Activated naive CD4-positive, alpha-beta T cell treated with anti-CD3 and anti-CD28 coated beads for 36 hours (primary cell): ENCODE measurements at places on chromosomes 13 and 19. TPM values are rescaled to one million over a fixed set of nuclear protein-coding genes. Genes with fewer than 3 reads are reported as not detected.
A peak's percentile ranks its signal among the peaks of the same experiment; 100 is the strongest.

DNA sequence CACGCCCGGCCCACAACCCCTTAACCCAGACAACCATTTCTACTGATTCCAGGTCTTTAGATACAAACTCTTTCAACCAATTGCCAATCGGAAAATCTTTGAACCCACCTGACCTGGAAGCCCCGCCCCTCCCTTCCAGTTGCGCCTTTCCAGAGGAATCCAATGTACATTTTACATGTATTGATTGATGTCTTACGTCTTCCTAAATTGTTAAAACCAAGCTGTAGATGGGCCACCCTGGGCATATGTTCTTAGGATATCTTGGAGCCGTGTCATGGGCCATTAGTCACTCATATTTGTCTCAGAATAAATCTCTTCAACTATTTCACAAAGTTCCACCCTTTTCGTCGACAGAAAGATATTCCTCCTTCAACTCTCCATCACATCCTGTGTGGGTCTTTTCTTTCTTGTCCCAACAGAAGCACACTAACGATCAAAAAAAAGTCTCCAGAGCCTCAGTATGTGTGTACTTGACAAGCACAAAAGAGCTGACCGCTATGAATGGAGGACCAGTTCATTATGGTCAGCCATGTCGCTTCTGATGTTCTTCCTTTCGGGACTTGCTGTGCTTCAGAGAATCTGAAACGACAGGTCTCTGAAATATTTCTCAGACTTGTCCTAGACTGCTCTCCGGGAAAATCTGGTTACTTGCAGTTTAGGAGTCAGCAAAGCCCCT, 601 bp upstream of the ZNF749 start:
- H3K4me3 ChIP-seq: peak overlapping the region; percentile 93
- no peaks in the 10 kb centered on the region for H3K27me3 ChIP-seq
- peaks cover 26% of the 10 kb centered on the region for H3K4me1 ChIP-seq
- H3K36me3 ChIP-seq: peaks cover 37% of the 10 kb centered on the region
- peak overlapping the region; percentile 70 for H3K27ac ChIP-seq
- no peak for DNase-seq

GRCh38 chr19:41427647-41428480, 690 bp upstream of the B3GNT8 start:
- H3K27me3 ChIP-seq: no peaks in the 10 kb centered on the region
- peak overlapping the region; percentile 65 for H3K4me3 ChIP-seq
- peaks cover 23% of the 10 kb centered on the region for H3K4me1 ChIP-seq

- peaks cover 32% of the 10 kb centered on the region for H3K4me1 ChIP-seq
- DNase-seq: no peak
- H3K4me3 ChIP-seq: no peak overlapping the region
- no peaks in the 10 kb centered on the region for H3K36me3 ChIP-seq
Measured at GRCh38 chr13:23744315-23744714, 144.9 kb downstream of the MIPEP start.

DNA sequence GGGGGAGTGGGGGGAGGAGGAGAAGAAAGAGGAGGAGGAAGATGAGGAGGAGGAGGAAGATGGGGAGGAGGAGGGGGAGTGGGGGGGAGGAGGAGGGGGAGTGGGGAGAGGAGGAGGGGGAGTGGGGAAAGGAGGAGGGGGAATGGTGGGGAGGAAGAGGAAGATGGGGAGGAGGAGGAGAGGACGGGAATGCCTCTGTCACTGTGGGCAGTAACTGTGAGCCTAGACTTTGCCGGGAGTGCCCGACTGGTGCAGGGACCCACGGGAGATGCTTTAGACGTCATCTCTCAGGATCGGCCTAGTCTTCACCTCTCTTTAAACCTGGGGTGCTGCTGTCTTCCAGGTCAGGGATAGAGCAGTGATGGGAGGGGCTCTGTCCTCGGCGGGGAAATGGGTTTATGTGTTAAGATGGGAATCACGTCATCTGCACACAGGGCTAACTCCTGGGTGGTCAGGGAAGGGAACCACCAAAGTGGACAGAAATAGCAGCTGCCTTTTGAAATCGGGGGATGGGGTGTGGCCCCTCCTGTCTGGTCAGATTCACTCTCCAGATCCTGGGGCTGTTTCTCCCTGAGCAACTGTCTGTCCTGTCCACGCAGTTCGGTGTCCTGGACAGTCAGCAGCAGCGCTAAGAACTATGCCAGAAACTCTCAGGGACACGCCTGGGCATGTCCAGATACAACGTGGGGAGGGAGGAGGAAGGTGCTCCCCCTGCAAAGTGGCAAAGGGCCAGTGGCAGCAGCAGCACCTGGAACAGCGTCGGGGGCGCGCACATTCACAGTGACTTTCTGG, 26.9 kb downstream of the GAS6 start:
- peak overlapping the region; percentile 70 for H3K27ac ChIP-seq
- H3K4me1 ChIP-seq: peaks cover 17% of the 10 kb centered on the region
- DNase-seq: peak; percentile 22
- peaks cover 3% of the 10 kb centered on the region for H3K36me3 ChIP-seq
- H3K4me3 ChIP-seq: no peak overlapping the region

- no peak overlapping the region for H3K4me3 ChIP-seq
- no peaks in the 10 kb centered on the region for H3K4me1 ChIP-seq
- H3K27me3 ChIP-seq: no peaks in the 10 kb centered on the region
- H3K36me3 ChIP-seq: no peaks in the 10 kb centered on the region
Measured at GRCh38 chr13:79986890-79987289, 354.0 kb downstream of the SPRY2 start.

GRCh38 chr13:78595495-78596398, 7.6 kb downstream of the POU4F1 start:
- no peak for DNase-seq
- H3K4me3 ChIP-seq: peak overlapping the region; percentile 29
- H3K4me1 ChIP-seq: peaks cover 10% of the 10 kb centered on the region
- peaks cover 75% of the 10 kb centered on the region for H3K27me3 ChIP-seq
- H3K27ac ChIP-seq: no peak overlapping the region
- peaks cover 3% of the 10 kb centered on the region for H3K36me3 ChIP-seq

Gene ZNF432
- 6.2 TPM for total RNA-seq

DNA sequence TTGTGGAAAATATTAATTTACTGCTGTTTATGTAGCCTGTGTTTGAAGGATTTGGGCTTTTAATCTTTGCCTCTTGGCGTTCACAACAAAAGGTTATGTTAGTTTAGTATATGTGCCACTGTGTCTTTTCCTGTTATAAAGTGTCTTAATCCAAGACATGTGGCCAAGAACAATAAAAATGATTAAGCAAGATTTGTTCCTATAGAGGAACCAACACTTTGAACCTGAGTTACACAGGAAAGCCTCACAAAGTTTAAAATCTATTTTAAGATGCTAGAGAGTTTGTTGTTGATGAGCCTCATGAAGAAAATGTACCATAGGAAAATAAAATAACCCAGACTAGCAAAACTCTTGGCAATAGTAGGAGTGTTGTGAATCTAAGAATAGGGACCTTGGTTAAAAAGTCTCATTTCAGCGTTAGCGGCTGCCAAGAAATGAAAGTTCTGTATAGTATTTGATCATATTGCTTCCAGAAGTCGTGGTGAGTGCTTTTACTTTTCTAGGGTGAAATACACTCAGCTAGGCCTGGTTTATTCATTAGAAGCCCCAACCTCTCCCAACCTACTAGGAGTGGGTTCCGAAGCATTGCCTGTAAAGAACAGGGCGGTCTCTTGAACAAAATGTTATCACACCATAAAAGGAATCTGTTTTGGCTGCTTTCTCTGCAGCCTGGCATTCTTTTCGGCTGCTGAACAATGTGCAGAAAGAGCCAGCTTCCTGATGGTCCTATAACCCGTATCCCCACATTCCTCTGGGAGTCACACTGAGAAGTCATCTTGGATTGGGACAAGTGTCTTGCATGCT, 102.6 kb downstream of the LRCH1 start:
- no peak overlapping the region for H3K27ac ChIP-seq
- H3K27me3 ChIP-seq: no peaks in the 10 kb centered on the region
- peaks cover 14% of the 10 kb centered on the region for H3K36me3 ChIP-seq

DNA sequence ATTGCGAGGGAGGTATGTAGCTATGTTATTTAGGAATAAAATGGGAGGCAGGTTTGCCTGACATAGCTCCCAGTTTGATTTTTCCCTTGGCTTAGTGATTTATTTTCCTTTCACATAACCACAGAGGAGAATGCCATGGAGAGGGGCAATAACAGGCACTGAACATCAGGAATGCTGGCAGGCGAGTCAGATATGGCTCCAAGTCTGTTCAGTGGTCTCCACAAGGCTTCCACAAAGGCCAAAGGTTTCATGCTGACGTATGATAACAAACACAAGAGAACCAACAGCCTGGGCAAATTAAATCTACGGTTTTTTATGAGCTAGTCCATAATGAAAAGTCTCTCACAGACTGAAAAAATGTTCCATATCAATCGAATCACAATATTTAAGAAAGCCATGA, 66.7 kb downstream of the SUCLA2 start:
- no peak overlapping the region for H3K4me3 ChIP-seq
- H3K27ac ChIP-seq: no peak overlapping the region
- H3K4me1 ChIP-seq: no peaks in the 10 kb centered on the region
- peaks cover 20% of the 10 kb centered on the region for H3K36me3 ChIP-seq
- no peaks in the 10 kb centered on the region for H3K27me3 ChIP-seq

DNA sequence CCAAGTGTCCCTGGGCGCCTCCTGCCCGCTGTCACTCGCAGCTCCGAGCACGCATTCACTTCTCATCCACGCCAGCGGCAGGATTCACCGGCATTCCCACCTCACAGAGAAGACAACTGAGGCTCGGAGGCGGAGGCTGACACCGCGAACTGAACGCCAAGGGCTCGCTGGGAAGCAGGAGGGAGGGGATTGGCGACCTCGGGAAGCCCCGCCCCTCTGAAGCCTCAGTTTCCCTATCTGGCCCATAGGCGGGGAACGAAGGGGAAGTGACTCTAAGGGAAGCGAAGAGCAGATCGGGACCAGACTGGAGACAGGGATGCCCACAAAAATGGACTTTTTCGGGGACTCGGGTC, 256 bp downstream of the MICOS13 start:
- H3K36me3 ChIP-seq: peaks cover 6% of the 10 kb centered on the region
- no peaks in the 10 kb centered on the region for H3K27me3 ChIP-seq
- DNase-seq: no peak
- peak overlapping the region; percentile 98 for H3K4me3 ChIP-seq

DNA sequence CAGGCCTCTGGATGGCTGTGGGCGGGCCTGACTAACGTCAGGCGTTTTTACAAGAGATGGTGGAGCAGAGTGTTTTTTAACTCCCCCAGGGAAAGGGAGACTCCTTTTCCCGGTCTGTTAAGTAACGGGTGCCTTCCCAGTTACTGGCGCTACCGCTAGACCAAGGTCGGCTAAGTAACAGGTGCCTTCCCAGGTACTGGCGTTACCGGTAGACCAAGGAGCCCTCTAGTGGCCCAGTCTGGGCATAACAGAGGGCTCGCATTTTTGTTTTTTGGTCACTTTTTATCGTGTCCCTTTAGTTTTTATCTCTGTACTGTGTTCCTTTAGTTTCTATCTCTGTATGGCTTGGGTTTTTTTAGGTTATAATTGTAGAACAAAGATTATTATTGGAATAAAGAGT, 10.0 kb downstream of the ZNF383 start:
- H3K36me3 ChIP-seq: peaks cover 76% of the 10 kb centered on the region
- no peak overlapping the region for H3K4me3 ChIP-seq
- peak; percentile 32 for DNase-seq
- H3K4me1 ChIP-seq: no peaks in the 10 kb centered on the region
- no peak overlapping the region for H3K27ac ChIP-seq

DNA sequence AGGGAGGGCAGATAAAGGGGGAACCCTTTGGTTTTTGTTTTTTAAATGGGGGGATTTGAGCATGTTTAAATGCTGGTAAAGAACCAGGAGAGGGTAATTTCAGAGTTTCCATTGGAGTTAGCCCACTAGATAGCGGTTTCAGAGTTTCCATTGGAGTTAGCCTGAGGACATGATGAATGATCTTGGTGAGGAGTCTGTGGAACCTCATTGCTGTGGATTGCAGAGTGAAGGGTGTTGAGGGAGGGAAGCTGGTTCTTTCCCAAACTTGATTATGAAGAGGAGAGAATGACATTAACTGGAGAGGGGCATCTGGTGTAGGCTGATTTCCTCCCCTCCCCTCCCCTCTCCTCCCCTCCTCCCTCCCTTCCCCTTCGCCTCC, 5.0 kb downstream of the WASF3 start:
- H3K27ac ChIP-seq: no peak overlapping the region
- no peak overlapping the region for H3K4me3 ChIP-seq

- no peak overlapping the region for H3K27ac ChIP-seq
- H3K27me3 ChIP-seq: peaks cover 13% of the 10 kb centered on the region
- peaks cover 24% of the 10 kb centered on the region for H3K36me3 ChIP-seq
- DNase-seq: no peak
- H3K4me1 ChIP-seq: peaks cover 19% of the 10 kb centered on the region
Measured at GRCh38 chr19:1280636-1281568, 4.8 kb upstream of the EFNA2 start.

DNA sequence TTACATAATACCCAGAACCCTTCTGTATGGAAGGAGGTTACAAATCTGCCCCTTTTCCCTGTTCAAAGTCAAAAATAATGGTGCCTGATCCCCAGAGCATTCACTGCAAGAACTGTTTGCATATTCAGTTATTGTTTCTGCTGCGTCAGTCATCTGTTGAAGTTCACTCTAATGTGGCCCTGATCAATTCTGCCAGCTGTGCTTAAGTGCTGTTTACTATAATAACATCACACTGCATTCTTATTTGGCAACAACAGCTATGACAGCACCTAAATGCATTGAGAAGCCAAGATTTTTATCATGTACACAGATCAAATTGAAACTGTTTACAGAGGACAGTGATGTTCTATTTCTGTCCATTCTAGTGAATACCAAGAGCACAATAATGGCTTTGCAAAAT, 115.9 kb downstream of the DACH1 start:
- H3K27ac ChIP-seq: no peak overlapping the region
- no peak for DNase-seq
- no peak overlapping the region for H3K4me3 ChIP-seq
- no peaks in the 10 kb centered on the region for H3K4me1 ChIP-seq
- H3K36me3 ChIP-seq: no peaks in the 10 kb centered on the region

Gene PSG5
- total RNA-seq: not detected

DNA sequence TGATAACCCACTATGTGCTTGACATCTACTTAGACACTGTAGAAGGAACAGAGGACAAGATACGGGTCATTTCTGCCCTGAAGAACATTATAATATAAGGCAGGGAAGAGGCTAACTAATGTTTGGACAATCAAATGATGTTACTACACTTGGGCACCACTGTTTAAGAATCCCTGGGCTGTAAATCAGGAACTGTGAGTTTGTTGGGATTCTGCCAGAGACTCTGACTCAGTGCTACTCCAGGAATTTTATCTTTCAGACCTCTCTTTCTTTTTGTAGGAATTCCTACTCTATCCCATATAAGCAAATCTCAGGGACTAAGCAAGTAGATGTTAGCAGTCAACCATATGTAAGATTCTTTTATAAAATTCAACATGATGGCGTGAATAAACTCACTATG, 3.1 kb upstream of the ZNF471 start:
- H3K4me3 ChIP-seq: no peak overlapping the region
- peaks cover 6% of the 10 kb centered on the region for H3K27me3 ChIP-seq
- H3K27ac ChIP-seq: no peak overlapping the region
- peaks cover 5% of the 10 kb centered on the region for H3K4me1 ChIP-seq

Gene LSR
- total RNA-seq: 8.2 TPM

DNA sequence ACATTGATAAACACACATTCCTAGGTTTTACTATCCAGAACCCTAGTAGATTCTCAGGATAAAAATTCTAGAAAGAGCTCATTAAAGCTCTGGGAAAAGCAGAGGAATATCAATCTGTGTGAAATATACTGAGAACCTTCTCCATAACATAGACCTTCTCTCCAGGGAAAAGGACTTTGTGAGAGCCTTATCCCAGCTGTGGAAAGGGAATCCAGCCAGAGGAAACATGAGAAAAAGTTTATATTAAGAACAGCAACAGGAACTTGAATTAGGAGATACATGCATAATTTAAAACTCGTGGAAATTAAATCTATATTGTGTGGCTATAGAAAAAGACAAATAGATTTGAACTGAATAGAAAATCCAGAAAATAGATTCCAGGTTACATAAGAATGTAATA, 1639.9 kb downstream of the EFNB2 start:
- peaks cover 2% of the 10 kb centered on the region for H3K27me3 ChIP-seq
- no peaks in the 10 kb centered on the region for H3K4me1 ChIP-seq
